ENCODE measurements at places on chromosomes 2 and 18.

DNA sequence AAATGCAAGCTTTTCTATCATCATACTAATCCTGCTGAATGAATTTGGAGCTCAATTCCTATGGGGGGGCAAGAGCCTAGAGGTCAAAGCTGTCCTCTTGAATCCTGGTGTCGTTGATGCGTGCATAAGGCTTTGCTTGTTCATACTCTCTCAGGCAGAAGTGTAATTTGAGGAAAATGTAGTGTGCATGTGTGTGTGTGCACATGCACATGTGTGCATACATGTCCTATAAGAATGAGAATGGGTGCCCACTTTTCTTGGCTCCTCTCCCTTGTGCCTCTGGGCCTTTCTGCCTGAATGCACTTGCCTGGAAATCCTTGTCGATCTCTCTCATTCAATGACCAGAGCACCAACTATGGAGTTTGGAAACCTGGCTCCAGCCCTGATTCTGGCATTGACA is 28.5 kb upstream of the C18orf32 start:
- DNase-seq = no peak

- no peak for DNase-seq
Measured at GRCh38 chr18:2971741-2972552, 41.0 kb downstream of the LPIN2 start.

DNA sequence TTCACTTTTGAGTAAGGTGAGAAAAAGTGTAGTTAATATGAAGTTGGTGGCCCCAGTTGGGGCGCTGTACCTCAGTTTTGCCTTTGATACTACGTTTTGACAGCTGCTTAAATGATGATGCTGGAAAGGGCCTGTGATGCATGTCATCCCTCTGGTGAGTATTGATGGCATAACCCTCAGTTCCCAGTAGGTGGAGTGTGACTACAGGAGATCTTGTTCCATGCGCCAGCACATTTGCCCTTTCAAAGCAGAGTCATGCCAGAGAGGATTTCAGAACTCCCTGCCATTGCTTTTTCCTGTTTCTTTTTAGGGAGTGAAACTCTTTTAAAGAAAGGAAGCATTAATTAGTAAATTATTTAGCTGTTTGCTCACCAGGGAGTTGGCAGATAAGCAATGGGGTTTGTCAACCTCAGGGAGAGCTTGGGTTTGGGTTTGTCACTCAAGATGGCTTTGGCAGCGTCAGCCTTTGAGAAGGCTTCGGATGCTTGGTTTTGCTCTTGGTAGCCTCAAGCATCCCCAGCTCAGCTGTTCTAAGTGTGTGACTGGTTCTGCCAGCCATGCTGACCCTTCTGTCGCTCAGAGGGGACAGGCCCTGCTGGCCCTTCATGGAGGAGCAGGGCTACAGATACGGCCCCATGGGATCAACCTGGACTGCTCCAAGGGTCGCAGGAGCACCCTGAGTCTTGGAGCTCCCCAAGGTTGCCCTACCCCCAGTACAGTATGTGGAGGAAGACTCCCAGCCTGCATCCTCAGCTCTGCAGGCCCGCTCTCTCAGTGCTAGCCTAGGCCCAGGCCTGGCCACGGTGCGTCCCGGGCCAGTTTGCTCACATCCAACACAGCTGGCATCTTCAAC is 29.1 kb downstream of the ARMC9 start:
- DNase-seq = peak; percentile 92

- peak; percentile 19 for DNase-seq
Measured at GRCh38 chr2:31558401-31559295, 22.1 kb downstream of the SRD5A2 start.

DNA sequence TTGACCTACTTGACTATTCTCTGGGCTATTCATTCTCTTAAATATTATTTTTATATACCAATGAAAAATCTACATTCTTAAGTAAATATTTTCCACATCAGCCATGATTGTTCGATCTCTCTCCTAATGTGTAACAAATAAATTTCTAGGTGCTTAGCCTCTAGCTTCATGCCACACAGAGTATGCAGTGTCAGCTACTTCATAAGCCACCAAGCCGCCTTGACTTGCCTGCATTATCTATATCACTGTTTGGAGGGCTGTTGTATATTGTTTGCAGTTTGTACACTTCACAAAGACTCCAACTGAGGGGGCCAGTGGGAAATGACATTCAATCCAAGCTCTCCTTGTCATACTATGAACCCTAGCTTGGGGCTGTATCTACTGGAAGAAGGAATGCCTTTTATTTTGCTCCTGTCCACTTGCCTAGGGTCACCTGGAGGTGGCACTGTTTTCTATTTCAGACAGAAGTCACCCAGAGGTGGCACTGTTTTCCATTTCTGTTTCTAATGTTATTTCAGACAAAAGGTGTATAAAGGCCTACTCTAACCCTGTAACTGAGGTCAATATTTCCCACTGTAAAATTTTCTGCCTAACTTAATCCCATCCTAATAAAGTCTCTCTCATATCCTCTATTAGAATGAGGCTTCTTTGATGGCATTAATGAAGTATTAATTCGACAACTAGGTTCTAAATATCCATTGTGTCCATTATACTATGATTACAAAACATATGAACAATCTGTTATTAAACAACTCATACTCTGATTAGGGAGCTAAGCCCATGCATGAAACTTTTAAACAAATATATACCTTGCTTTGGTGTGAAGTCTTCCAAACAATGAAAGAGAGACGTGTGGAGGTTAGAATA is 36.4 kb downstream of the COL5A2 start:
- DNase-seq = peak; percentile 25

DNA sequence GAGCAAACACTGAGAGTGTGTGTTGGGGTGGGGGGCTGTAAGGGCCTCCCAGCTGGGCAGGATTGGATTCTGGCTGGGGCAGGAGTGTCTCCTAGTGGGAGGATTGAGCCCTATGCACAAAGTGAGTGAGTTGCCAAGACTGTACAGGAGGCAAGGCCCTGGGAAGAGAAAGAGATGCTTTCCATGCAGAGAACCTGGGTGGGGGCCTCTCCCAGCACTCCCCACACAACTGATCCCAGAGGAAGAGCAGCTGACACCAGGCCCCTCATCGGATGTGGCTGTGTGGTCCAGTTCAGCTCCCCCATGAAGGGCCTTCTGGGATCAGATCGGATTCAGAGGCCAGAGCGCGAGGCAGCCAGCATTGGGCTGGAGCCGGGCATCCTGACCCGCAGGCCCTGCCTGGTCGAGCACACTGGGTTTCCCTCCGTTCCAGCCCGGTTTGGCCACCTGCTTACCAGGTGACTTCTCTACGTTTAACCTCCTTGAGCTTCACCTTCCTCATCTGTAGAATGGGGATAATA is 49.4 kb upstream of the FAHD2A start:
- no peak for DNase-seq

GRCh38 chr2:160390544-160391455 is 102.8 kb downstream of the RBMS1 start:
- peak; percentile 41 for DNase-seq

GRCh38 chr2:183024339-183025095 is 13.7 kb downstream of the NCKAP1 start:
- DNase-seq = peak; percentile 42

DNA sequence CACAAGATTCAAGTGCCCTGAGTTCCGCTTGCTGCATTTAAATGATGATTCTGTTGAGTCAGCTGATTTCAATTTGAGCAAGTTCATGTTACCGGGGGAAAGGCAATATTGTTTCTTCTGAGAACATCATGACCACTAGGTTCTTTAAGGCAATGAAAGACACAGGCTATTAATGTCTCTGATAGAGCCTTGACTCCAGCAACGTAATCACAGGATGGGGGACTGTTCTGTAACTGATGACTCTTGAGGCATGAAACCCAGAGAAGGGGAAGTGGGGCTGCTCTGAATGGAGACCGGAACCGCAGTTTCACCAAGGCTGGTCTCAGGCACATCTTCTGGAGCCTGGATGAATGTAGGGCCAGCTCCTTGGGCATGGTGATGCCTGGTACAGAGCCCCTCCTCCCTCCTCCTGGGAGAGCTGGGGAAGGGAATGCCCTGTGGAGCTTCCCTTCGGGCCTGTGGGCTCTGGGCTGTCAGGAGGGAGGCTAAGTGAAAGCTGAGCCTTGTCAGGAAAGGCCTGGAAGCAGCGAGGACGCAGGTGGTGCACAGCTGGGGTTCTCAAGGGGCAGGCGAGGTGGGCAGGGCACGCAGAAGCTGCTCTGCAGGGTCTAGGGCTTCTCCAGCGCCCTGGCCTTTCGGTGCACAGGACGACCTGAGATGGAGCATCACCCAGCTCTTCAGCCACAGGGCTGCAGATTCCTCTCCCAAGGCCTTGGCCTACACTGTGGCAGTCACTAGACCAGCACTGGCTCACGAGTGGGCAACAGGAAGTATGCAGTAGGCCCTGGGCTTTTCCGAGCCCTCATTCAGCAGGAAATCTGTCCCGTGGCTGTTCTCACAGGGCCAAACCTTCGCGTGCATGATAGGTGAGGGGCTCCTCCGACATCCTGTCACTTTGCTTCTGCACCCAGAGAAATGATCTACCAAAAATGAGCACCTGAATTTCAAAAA is 36.6 kb upstream of the PRLH start:
- no peak for DNase-seq

GRCh38 chr2:45968946-45969584 is 317.6 kb downstream of the PRKCE start:
- peak; percentile 22 for DNase-seq

GRCh38 chr18:54558609-54559585 is 32.1 kb upstream of the DYNAP start:
- DNase-seq = peak; percentile 13

DNA sequence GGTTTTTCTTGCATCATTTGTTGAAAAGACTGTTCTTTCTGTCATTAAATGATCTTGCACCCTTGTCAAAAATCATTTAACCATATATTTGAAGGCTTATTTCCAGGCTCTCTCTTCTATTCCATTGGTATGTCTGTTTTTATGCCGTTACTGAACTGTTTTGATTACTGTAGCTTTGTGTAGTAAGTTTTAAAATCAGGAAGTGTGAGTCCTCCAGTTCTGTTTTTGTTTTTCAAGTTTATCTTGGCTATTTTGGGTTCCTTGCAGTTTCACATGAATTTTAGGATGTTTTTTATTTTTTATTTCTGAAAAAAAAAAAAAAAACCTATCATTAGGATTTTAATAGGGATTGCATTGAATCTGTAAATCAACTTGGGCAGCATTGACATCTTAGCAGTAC is 39.0 kb downstream of the SLC39A10 start:
- DNase-seq = no peak

GRCh38 chr2:30237239-30237965 is 6.1 kb downstream of the LBH start:
- DNase-seq = peak; percentile 32

Data from AG08395 (cell line).